Activated B cell treated with CpG ODN at 0.5 μM for 24 hours (primary cell): ENCODE measurements at places on chromosomes 7 and 10.
A peak's percentile ranks its signal among the peaks of the same experiment; 100 is the strongest.

DNA sequence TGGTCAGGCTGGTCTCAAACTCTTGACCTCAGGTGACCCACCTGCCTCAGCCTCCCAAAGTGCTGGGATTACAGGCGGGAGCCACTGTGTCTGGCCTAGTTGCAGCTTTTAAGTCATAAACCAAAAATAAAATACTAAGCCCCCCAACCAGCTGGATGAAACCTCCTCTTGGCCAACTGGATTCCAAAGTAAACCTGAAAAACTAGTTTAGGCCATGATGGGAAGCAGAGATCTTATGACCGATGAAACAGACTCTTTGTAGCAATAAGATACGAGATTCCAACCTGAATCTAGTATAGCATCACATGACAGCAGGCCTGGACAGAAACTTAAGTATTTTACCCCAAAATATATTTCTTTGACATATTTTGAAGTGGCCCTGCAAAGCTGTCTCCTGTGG is 9.1 kb upstream of the MCM10 start:
- DNase-seq = no peak

GRCh38 chr10:51137756-51138529 is 63.7 kb downstream of the PRKG1 start:
- DNase-seq = no peak

DNA sequence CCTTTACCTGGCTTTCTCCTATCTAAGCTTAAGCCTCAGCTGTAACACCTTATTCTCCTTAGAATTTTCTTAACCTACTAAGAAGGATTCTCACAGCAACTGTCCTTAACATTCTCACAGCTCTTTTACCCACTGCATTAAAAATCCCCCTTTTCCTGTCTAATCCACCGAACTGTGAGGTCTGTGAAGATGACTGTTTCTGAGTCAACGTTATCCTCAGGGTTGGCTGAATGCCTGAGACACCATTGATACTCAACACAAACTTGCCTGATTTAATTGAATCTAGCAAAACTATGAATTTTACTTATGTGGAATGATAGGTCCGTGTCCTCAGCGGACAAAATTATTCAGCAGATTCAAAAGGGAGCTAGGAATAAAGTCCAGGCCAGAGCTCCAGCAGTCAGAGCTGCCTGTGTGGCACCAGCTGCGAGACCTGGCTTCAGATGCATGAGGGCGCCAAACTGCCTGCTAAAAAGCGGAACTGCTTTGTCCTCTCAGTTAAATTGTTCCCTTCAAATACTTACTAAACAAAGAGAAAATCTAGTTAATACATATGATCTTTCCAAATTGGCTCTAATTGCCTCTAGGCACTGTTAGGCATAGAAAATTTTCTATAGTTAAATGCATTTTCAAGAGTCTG is 33.4 kb upstream of the VWDE start:
- no peak for DNase-seq

- DNase-seq = no peak
Measured at GRCh38 chr7:41730668-41731067, 27.8 kb upstream of the INHBA start.

GRCh38 chr7:82039621-82040020 is 269.8 kb upstream of the HGF start:
- DNase-seq = no peak

DNA sequence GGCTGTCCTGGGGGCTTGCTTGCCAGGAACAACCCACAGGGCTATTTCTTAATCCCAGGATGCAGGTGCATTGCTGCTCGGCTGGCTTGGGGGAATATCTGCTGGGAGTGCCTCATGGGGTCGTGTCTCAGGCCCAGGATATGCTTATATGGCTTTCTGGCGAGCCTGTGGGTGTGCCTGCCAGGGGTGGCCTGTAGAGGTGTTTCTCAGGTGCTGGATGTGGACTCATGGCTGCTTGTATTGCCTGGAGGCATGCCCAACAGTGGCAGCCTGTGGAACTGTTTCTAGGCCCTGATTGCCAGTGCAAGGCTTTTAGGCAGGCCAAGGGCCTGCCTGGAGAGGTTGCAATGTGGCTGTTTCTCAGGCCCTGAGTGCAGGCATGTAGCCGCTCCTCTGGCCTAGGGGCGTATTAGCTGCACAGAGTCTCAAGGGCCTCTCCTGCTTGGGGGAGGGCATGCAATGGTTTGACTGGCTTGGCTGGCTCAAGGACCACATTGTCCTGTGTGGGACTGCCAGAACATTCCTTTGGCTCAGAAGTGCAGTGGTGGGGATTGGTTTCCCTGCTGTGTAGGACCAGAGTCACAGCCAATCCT is 202.1 kb downstream of the ATRNL1 start:
- DNase-seq = no peak

DNA sequence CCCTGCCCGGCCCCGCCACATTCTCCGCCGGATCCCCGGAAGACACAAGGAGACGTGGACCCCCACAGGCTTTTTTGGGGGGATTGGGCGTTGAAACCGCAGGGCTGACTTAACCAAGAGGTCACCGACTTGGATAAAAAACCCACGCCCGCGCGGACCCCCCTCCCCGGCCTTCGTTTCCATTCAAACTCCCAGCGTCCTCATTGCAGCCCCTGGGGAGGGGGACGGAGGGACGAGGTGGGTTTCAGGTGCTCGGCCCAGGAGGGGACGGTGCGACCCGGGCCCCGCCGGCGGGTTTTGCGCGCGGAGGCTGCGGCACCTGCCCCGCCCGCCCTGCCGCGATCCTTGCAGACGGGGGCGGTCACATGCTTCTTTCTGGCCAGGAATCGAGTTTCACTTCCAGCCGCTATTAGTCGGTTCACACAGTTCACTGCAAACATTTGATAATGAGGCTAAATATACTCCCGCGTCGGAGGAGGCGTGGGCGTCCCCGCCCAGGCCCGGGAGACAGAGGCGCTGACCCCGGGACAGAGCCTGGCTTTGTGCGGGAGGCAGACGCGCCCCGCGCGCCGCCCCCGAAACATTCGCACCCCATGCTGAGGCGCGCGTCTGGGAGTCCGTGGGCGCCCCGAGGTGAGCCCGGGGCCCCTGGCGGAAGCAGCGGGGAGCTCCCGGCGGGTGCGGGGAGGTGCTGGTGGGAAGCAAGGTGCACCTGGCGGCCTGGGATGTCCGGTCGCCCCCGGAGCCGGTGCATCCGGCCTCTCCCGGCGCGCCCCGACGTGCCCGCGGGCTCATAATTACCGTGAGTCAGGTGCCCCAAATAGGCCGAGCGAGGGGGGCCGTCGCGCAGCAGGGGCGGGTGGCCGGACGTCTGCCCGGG is 2.7 kb upstream of the PDGFA start:
- DNase-seq = peak; percentile 46

- no peak for DNase-seq
Measured at GRCh38 chr7:64877714-64878610, 25.1 kb upstream of the ZNF273 start.

- DNase-seq = no peak
Measured at GRCh38 chr10:72276013-72276387, 2.3 kb downstream of the DDIT4 start.

GRCh38 chr7:63789378-63790176 is 209.1 kb upstream of the ZNF722 start:
- no peak for DNase-seq

- DNase-seq = no peak
Measured at GRCh38 chr7:128874140-128875031, 11.7 kb downstream of the ATP6V1F start.

DNA sequence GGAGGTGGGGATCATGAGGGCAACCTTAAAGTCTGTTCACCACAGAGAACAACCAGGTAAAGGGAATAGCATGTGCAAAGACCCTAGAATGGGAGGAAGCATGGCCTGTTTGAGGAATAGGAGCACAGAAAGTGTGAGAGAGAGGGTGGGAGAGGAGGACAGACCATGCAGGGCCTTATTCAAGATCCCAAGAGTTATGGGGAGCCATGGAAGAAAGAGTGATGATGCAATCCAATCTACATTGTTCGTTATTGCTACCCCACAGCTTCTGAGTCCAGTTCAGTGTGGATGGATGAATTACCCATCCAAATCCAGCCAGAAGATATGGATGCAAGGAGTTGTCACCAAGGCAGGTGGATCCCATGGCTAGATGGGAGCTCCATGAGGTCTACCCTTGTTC is 7.8 kb upstream of the EIF4EBP2 start:
- DNase-seq = no peak

DNA sequence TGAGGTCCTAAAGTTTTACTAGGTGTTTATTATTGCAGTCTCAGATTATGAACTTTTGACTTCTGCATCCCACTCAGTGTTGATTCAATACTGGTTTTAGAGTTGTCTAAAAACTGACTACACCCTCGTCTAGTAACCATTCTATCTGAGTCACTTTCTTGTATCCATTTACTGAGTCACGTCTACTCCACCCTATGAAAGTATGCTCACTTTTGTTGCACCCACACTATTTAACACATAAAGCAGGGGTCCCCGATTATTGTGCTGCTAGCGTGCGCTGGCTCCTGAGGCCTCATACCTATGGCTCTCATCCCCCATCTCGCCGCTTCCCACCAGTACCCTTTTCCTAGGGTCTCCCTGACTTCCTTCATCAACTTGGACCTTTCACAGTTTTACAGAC is 2.0 kb downstream of the SAMD9 start:
- DNase-seq = no peak

DNA sequence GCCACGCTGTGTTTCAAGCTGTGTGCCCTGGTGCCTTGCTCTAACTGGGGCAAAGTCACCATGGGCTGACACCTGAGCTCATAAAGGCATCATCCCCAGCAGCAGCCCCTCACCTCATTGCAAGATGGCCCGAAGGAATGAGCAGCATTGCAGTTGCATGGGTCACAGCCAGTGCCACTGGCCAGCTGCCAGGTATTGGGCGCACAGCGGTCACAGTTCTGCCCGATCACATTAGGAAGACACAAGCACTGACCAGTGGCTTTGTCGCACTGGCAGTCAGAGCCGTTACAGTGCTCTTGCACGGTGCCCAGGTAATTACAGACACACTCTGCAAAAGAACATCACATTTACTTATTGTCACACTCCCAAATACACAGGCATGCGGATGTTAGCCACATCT is 51.1 kb downstream of the LAMB1 start:
- no peak for DNase-seq

GRCh38 chr10:51397695-51398094 is 301.7 kb downstream of the CSTF2T start:
- no peak for DNase-seq

GRCh38 chr10:50991456-50992355 is 82.6 kb upstream of the PRKG1 start:
- no peak for DNase-seq

GRCh38 chr10:48626986-48627731 is 22.3 kb upstream of the ARHGAP22 start:
- DNase-seq = no peak

- DNase-seq = peak; percentile 54
Measured at GRCh38 chr10:11227103-11227502, 209.4 kb downstream of the CELF2 start.

DNA sequence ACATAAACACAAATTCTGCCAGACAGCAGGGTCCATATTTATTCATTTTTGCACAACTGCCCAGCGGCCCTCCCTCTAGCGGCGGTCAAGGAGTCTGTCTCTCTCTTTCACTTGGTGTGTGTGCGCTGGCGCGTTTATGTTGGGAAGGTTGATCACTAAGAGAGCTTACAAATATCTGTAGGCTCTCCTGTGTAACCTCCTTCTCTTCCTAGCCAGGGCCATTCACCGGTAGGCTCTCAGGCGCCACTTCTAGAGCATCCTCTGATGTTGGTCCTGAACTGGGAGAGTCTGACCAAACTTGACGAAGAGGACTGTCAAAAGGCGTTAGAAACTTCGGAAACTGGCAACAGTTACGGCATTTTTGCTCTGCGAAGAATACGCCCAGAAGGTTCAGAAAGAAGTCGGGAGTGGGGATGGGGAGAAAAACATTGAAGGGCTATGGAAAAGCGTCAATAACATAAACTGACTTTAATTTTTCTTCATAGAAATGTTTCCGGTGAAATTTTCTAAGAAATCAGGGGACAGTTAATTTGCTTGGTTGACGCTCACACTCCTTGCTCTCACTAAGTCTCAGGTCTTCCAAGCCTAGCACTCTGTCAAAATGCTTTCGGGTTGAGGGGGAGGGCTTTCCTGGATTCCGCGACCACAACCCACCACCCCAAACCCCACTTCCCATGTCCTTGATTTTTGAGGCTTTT is 731.1 kb downstream of the ZWINT start:
- no peak for DNase-seq

DNA sequence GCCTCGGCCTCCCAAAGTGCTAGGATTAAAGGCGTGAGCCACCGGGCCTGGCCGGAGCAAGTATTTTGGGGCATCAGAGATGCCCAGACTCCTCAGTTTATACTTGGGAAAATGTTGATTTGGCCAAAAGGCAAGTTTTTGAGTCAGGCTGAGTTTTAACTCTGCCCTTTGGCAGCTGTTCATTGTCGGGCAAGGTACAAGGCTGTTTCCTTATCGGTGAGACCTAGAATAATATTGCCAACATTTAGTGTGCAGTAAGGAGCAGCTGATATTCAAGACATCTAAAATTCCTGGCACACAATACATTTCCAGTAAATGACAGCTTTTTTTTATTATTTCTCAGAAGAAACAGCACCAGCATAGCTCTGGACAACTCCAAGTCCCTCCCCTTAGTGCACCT is 147.6 kb upstream of the C7orf33 start:
- no peak for DNase-seq

DNA sequence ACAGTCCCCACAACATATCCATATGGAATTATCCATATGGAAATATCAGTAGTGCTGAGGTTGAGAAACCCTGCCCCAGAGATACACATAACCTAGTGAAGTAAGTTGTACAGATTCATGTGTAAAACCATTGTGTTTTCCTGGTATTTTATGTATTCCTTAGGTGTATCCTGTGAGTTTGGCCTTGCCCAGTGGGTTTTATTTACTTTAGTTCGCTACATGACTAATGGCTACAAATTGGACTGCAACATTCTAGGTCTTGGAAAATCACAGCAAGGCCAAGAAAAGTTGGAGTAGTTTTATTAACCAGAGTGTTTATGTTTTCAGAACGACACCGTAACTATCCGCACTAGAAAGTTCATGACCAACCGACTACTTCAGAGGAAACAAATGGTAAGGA is 1.4 kb downstream of the RPS24 start:
- no peak for DNase-seq

DNA sequence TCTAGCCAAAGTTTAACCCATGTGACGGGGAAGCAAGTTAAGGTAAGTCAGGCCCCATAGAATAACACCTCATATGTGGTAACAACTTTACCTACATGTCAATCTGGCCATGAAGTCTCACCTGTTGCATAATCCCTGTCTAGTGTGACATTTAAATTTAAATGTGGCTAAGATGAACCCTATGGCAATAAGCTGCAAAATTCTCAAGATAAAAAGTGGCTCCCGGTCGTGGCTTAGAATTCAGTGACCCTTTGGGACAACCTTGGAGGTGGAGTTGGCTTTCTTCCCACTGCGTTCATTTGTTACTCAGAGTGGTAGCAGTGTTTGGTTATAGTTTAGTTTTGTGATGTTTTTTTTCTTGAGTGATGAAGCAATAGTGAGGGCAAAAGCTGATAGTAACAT is 90.6 kb downstream of the ARID5B start:
- DNase-seq = no peak
